ENCODE measurements at places on chromosomes 4 and X.

DNA sequence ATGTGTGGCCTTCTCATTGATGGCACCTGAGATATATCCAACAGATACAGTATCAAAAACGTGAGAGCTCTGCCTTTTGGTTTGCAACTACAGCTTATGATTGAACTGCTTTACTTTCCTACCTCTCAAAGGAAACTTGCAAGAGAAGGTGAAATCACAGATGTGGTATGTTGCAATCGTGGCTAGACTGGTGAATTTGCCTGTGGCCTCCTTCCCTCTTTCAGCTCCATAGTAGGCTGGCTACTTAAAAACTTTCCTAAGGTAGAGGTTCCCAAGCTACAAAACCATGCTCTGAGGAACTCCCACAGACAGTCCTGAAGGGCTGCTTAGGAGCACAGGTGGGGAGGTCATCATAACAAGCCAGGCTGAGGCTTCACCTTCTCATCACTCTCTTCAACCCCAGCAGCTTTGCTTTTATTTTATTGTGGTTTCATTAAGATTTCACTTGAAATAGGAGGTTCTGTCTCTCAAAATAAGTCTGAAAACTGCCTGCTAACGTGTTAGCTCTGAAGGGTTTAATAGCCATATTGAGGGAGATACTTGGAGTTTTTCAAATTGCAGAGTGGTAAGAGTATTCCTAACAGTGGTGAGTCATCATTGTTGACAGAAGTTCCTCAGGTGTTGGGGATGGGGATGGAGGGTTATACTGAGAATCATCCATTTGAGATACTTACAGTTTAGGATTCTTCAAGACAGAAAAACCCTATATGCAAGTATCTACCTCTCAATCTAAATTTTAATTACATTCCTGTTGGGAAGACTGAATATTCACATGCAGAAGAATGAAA is 93.5 kb upstream of the UCP1 start:
- no peak for DNase-seq

DNA sequence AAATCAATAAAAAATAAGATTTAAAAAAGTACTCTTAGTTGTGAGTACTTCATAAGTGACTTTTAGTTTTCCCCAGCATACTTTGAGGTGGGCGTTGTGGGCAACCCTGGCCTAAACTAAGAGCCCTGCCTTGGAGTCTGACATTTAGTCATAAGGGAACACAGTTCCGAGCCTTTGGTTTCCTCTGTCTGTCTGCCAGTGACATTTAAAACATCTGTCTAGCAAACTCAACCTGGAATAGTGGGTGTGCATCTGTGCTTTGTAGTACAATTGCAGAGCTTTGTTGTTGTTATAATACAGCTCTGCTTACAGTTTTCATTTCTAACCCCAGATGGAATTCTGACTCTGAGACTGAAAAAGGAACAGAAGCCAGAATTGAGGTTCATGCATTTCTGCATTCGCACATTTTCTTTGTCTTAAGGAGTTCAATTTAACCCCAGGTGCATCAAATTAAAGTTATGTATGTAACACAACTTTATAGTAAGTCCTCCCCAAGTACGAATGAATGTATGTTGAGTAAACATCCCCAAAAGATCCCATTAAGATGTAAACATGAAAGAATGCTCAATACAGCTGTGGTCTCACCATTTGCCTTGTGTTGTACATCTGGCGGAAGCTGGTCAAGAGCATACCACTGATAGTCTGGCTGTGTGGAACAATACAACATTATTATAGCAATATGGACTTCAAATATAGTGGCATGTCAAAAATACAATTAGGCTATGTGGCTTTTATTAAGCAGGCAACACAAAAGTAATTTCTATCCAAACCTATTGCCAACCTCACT is 25.9 kb downstream of the TNIP3 start:
- DNase-seq = no peak

GRCh38 chr4:147003956-147004809 is 58.5 kb upstream of the TTC29 start:
- DNase-seq = no peak

DNA sequence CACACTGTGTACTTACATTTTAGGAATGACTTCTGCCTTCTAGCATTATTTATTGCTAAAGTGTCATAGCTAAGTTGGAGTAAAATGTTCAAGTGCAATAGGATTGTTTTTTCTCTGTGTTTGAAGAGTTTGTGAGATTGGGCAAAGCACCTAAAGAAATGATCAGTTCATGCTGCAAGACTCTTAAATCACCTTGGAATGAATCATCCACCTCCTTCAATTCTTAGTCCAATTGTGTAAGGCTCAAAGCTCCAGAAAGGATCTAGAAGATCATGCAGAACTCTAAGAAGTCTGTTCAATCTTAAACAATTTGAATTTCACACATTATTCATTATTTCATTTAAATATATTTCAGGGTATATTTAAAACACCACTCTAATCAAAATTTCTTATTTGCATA is 137.1 kb downstream of the AMELX start:
- no peak for DNase-seq

Measured in Caco-2 (cell line).